ENCODE measurements at places on chromosomes 6 and 20.

DNA sequence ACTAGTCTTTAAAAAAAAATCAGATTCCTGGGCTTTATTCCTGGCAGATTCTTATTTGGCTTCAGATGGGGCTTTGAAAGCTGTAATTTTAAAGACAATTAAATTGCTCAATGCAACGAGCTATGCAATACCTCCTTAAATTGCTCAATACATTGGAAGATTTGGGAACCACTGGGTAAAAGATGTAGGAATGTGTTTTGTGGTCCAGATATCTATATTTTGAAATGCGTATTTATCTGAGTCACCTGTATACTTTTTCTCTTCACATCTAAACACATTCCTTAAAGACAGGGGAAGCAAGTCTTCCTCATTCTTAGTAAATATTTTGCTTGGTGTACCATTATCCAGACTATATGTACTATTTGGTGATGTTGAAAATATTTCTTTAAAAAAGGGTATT, 29.6 kb upstream of the MAP7 start:
- no peak for DNase-seq

DNA sequence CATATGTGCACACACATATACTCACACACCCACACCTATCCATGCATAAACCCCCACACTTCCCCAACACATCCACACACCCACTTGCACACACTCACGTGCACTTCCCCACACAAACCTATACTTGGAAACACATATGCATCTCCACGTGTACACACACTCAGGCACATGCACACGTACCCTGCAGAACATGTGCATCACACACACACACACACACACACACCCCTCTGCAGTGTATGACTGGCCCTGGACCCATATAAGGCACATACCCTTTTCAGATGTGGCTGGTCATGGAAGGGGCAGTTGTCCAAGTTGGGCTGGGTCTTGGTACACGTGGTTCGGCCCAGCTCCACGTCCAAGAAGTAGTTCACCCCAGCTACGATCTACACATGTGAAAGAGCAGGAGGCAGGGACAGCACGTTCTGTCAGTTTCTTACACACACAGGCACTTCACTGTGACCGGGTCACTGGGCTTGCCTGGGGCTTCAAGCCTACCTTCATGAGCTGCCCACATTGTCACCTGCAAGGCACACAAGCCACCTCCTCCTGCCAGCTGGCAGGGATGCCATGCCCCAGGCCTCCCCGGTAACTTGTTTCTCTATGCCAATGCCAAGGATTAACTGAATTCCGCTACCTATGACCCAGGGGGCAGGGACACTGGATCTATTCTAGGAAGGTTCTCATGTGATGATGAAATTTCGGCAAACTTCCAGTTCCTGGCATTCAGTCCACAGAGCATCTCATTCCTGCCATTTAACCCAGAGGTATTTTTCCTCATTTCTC, 2.6 kb downstream of the CST3 start:
- no peak for DNase-seq

DNA sequence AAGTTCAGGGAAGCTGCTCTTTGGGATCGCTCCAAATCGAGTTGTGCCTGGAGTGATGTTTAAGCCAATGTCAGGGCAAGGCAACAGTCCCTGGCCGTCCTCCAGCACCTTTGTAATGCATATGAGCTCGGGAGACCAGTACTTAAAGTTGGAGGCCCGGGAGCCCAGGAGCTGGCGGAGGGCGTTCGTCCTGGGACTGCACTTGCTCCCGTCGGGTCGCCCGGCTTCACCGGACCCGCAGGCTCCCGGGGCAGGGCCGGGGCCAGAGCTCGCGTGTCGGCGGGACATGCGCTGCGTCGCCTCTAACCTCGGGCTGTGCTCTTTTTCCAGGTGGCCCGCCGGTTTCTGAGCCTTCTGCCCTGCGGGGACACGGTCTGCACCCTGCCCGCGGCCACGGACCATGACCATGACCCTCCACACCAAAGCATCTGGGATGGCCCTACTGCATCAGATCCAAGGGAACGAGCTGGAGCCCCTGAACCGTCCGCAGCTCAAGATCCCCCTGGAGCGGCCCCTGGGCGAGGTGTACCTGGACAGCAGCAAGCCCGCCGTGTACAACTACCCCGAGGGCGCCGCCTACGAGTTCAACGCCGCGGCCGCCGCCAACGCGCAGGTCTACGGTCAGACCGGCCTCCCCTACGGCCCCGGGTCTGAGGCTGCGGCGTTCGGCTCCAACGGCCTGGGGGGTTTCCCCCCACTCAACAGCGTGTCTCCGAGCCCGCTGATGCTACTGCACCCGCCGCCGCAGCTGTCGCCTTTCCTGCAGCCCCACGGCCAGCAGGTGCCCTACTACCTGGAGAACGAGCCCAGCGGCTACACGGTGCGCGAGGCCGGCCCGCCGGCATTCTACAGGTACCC, at the start of gene ESR1:
Gene ESR1, plus strand, starts transcription at position 170 of the 858 bp plus-strand sequence. Its CDS starts 231 bp downstream, at position 401.
- peak; percentile 76 for DNase-seq

DNA sequence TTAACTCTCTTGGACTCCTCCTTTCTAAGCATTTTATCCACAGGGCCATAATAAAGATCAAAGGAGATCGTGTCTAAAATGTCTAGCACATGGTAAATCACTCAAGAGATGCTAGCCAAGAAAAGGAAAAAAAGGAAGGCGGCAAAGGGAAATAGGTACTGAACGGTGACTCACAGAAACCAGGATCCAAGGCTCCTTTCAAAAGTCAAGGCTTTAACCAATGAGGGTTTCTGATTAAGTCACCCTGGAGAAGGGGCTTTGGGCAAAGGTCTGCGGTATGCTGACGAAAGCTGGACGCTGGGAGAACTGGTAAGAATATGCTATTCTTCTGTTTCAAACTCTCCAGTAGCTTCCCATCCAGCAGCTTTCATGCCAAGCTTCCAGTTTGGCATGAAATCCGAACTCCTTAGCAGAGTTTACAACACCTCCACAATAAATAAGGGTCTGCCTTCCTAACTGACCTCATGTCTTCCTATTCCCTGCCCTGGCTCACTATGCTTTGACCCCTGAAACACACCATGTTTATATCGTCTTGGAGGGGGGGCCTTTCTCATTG, 1.0 kb downstream of the TOMM34 start:
- no peak for DNase-seq

DNA sequence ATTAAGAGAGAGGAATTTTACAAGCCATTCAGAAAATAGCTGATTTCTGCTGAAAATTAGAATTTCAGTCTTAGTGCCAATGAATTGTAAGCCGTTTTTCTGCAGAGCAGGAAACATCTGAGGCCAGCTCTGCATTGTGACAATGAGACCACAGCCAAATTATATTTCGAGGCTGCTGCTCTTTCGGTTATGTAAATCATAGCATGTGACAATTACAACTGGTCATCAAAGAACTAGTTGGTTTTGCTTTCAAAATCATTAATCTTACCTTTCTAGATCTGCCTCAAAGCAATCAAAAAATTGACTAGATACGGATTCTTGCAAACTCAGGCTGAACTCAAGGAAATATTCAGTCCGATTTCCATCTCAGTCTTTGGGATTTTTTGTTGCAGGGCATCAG, 33.4 kb upstream of the INSM1 start:
- DNase-seq = no peak

DNA sequence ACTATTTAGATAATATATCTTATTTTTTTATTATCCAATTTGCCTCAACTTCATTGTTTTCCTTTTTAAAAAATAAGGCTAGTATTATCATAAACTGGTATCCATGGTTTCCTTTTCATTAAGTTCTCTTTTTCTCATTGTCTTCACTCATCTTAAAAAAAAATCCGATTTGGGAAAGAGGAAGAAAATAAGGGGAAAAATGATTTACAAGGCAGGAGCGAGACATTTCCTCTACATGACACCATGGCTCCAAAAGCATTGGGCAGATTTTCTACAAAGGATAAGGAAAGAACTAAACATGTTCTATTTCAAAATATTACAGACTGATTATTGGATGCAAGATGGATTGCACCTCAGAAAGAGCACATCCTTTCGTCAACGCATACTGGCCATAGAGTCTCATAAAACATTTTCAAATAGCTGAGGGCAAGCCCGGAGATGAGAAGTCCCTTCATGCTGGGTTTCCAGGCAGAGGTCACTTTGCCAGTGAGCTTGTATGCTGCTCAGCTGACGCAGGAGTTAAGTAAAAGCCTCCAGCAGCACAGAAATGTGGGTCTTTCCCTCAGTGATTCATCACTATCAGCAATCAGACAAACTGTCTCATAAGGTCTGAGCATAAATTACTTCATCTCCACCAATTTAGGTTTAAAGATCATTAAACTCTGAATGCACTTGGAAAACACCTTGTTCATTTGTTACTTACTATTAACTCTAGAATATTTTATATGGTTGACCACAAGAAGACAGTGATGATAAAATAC, 129.0 kb upstream of the TNFAIP3 start:
- no peak for DNase-seq

DNA sequence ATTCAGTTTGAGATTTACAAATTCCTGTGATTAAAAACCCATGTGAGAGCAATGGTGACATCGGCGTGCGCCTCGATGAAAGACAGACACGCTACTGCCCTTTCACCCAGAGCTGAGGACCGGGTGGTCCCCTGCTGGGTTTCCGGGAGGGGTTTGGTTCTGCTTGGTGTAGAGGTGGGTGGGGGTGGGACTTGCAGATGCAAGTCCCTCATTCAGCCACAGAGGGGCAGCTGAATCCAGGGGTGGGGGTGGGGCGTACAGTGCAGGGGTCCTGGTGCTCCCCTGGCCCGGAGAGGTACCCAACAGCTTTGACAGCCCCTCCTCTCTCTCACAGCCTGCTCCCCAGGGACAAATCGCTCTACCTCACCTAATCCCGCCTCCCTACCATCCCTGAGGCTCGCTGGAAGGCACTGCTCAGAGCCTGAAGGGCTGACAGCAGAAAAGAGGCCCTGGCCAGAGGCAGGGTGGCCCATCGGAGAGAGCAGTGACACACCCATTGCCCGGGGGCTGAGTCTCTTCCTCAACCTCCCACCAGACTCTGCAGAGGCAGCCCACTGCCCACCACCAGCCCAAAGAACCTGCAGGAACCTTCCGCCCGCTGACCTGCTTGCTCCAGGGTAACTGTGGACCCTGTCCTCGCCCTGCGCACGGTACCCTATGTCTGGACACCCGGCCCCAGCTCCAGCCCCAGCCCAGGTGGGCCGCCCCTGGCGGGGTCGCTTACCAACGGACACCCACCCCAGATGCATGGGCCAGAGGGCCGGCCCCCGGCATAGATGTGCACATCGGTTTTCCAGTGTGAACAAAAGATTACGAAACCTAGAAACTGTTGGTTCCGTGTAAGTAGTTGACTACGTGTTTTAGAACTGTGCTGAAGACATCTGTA, 118.4 kb downstream of the JPH2 start:
- DNase-seq = no peak

DNA sequence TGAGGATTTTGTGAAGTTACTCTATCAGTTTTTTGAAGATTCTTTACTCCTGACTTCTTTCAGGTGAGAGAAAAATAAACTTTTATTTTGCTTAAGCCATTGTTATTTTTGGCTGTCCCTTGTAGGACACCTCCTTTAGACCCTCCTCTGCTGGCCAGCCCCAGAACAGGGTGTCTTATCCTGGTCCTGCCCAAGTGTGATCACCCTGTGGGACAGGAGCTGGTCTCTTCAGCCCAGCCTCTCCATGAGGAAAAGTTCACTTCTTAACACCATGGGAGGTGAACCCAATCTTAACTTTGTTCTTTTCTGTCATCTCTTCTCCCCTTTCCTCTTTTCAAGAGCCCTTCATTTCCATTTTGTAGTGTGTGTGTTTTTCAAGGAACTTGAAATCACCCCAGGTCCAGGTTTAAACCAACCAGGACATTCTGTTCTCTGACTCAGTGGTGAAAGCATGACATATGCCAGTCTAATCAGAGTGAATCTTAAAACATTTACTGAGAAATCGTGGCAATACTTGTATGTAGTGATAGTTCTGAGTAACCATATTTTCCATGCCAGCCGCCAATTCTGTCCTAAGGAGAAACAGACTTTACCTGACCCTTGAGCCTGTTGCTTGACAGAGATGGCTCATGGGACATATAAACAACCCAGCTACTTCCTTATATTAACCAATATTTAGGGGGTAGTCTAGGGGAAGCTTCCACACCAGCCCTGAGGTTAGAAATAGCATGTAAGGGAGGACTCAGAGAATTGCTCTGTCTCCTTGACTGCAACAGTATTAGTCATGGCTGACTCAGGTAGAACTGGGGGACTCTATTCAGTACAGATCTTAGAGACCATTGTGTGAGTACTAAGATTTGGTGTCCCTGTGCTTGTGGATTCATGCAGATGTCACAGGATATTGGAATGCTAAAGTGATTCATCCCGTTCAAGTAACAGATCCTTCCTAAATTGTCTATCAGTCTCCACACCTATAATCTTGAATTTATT, 48.8 kb downstream of the FLRT3 start:
- DNase-seq = peak; percentile 51

- DNase-seq = no peak
These were observed 118.0 kb upstream of the MAN1A1 start for GRCh38 chr6:119467488-119468081.

- peak; percentile 49 for DNase-seq
These were observed 667 bp downstream of the STX11 start for GRCh38 chr6:144150710-144151657.

GRCh38 chr6:67244037-67244436, 1391.0 kb upstream of the ADGRB3 start:
- DNase-seq = no peak

- peak; percentile 19 for DNase-seq
These were observed 77.3 kb downstream of the GRM4 start for GRCh38 chr6:34068462-34069044.

DNA sequence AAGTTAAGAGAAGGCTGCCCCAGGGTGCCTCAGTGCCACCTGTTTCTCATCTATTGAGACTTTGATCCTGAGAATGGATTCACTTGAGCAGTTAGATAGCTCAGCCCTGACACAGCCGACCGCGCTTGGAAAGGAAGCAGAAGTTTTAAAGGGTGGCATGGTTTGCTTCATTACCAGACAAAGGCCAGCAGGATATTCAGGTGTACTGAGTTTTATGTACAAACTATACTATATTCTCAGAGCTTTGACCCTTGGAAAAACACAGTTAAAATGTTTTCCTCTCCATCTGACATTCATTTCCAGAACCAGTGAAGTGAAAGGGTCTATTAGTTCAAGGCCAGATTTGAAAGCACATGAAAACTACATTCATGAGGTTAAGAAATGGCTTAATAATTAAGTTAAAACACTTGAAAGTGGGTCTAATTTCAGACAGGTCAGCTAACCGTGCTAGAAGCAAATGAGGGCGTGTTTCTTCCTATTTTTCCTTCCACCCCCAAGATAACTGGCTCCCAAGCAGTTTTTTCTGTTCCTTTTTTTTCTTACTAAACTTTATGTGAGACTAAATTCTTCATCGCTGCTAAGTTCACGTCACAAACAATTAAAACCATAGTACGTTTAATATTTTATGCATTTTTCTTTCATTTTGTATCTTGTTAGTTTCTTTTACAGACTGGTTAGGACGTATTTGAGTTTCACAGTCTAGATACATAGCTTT, 385.3 kb upstream of the SOX4 start:
- DNase-seq = no peak

- no peak for DNase-seq
These were observed 136.2 kb downstream of the RPS12 start for GRCh38 chr6:132950566-132950965.

Data from DMS53 (cell line).